Activated CD4-positive, alpha-beta T cell treated with anti-CD3 and anti-CD28 coated beads, Interleukin-2, amount 50 U/mL, for 24 hours (primary cell): ENCODE measurements at places on chromosomes 1 and 21.

DNA sequence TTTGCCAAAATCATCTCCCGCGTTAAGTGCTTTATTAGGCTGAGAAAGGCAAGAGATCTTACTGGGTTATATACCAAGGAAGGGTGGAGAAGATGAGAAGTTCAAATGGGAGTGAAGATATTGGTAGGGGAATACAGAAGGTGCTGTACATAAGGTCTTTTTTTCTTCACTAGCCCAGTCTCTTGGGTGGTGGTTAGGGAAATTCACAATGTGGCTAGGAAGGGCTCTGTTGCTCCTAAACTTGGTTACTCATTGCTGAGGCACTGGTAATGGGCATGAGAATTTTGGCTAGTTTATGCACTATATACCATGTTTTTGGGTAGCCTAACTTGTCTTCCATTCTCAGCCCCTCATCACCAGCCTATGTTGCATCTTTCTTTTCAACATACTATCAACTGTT, 50.6 kb downstream of the LHX4 start:
- DNase-seq = no peak

GRCh38 chr1:112672009-112672408, 2.5 kb upstream of the MOV10 start:
- DNase-seq = no peak

DNA sequence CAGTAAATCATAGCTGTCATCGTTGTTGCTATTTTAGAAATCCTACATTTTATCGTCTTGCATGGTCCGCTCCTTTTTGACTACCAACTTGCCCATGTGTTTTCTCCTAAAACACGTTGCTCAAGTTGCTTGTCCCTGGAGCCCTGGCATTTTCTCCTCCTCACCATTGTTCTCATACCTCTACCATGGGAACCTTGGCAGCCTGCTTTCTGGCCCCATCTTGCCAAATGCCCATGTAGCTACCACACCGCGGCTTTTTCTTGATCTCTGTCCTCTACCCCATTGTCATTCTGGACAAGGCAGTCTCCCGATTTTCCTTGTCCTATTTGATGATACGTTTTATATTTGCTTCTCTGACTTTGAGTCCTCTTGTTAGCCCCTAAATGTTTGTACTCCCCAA, 50.2 kb downstream of the MRPS6 start:
- no peak for DNase-seq

DNA sequence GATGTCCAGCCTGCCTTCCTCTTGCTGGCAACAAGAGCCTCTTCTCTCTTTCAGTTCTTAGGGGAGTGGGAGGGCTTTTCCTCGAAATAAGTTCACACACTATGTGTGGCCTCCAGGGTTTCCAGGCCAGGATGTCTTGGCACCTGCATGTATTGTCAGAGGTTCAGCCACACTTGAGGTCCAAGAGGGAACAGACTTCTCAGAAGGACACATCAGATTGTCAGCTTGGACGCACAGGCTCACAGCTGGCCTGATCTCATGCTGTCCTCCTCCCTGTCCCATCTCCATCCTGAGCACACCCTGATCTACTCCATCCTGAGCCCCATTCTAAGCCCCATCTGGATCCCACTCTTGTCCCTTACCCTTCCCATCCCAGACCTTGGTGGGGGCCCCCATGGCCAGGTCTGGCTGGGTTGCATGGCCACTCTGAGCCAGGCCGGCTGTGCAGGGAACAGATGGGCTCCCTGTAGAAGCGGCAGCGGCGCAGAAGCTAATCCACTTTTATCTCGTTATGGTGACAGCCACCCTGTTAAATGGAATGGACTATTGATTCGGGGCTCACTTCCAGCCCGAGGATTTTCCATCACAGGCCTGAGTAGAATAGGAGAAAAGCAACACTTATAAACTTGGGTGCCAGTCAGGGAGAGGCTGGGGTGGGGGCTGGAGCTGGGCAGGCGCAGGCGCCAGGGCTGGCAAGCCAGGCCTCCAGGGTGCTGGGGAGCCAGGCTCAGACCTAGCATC, 85.1 kb upstream of the CSF3R start:
- no peak for DNase-seq

DNA sequence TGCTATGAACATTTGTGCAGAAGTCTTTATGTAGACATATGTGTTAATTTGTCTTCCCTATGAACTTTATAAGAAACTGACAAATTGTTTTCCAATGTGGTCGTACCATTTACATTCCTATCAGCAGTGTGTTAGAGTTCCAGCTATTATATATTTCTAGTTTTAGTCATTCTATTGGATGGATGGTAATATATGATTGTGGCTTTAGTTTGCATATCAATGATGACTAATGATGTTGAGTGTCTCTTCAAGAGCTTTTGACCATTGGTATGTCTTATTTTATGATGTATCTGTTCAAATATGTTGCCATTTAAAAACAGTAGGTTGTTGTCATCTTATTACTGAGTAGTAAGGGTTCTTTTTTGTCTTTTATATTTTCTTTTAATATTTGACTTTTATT, 16.2 kb upstream of the ZNF326 start:
- DNase-seq = no peak

GRCh38 chr1:153493343-153493960, 33.0 kb upstream of the S100A7 start:
- DNase-seq = no peak

- DNase-seq = no peak
Observed at GRCh38 chr1:87505391-87505983, 176.8 kb downstream of the LMO4 start.

- no peak for DNase-seq
Observed at GRCh38 chr1:228980232-228980937, 245.1 kb downstream of the RHOU start.
